ENCODE measurements at places on chromosomes 7 and 10.

DNA sequence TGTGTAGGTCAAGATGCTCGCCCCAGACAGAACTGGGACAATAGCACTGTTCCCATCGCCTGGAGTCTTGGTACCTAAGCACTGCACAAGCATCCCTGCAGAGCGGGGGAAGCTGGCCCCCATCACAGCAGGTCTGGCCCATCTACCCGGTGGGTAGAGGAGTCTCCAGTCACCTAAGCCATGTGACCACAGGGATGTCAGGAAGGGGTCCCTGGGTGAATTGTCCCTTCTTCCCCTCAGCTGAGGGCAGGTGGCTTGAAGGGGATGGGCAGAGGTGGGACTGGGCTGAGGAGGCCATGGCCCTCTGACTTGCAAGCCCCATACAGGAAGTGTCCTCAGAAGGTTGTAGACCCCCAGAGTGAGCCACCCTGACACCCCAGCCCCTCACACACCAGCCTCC lies 39.7 kb downstream of the FRMPD2 start:
- no peak for DNase-seq

DNA sequence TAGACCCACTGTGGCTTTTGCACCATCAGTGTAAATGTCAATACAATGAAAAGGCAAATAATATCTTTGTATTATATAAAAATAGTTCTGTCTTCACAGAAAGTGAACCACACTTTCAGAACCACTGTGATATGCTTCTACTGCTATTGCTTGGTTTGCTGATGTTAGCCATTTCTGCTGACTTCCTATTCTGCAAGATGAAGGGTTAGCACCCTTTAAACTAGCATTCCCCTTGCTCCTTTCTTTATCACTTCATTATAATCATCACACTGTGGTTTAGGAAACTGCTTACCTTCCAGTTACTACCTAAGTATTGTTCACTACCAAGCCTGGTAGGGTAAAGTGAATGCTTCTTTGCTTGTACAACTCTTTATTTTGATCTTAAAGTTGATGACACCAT lies 29.2 kb downstream of the MYPN start:
- DNase-seq = no peak

GRCh38 chr7:94374231-94374630 lies 20.5 kb upstream of the COL1A2 start:
- peak; percentile 79 for DNase-seq

- DNase-seq = no peak
Observed at GRCh38 chr10:63423494-63423893, 42.3 kb downstream of the JMJD1C start.

- no peak for DNase-seq
Observed at GRCh38 chr7:112905413-112905812, 115.2 kb upstream of the TMEM168 start.

DNA sequence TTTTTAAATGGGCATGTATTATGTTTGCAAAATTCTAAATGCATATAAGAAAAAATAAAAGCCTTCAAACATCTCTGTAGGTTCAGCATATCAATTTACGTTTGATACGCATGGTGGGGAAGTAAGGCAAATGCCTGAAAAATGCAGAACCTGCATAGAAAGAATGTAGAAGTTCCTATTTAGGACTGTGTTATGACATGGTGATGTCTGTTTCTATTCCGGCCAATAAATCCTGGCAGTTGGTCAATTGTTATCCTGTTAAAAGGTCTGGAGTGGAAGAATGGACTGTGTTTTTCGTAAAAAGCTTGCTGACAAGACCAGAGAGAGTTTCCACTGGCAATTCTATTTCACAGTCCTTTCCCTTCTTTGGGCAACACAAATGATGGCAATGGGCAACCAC lies 49.6 kb upstream of the CAV2 start:
- no peak for DNase-seq

DNA sequence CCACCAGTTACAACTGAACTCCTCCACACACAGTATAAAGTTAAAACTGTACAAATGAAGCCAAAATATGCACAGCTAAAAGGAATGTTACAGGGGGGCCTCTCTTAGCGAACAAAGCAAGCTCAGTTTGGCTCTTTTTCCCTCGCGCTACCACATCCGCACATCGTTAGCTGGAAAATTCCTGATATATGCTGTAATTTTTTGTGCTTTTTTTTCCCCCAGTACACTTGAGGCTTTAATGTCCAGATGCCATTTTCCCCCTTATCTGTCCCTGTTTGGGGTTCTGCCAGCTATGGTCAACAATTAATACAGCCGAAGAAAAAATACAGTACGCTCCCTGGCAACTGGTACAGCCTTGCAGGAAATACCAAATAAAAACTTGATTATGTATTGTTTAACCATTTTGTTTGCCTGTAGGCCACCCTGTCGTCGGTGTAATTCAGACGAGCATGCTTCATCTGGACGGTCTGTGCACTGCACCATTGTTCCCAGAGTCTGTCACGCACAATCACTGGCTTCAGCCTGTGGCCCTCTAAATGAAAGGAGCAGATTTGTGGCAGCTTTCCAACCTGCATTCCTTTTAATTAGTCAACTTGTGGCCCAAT lies 108.1 kb upstream of the FAM133B start:
- DNase-seq = peak; percentile 91

- no peak for DNase-seq
Observed at GRCh38 chr7:146503844-146504243, 387.2 kb downstream of the CNTNAP2 start.

GRCh38 chr7:124351950-124352349 lies 319.1 kb upstream of the TMEM229A start:
- no peak for DNase-seq

GRCh38 chr7:90592033-90592432 lies 4.1 kb upstream of the CDK14 start:
- no peak for DNase-seq

DNA sequence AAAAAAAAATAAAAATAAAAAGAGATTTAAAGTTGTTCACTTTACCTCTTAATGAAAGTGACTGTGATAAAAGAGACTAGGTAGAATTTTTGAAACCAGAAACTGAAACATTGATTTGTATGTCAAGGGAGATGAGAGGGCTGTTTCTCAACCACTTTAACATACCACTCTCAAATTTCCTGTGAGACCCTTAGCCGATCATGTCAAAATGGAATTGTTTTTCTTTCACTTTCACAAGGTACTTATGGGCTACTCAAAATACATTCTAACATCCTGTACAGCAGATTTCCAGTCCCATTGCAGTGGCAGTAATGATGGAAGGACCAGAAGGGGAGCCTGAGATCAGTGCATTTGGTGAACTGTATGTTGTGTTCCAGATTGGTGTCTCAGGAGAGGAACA lies 261.2 kb downstream of the PPP1R3A start:
- peak; percentile 11 for DNase-seq

DNA sequence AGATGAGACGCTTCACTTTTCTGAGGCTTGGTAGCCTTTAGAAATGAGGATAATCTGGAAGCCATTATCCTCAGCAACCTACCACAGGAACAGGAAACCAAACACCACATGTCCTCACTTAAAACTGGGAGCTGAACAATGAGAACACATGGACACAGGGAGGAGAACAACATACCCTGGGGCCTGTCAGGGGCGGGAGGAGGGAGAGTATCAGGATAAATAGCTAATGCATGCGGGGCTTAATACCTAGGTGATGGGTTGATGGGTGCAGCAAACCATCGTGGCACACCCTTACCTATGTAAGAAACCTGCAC lies 48.9 kb downstream of the LRGUK start:
- DNase-seq = no peak

DNA sequence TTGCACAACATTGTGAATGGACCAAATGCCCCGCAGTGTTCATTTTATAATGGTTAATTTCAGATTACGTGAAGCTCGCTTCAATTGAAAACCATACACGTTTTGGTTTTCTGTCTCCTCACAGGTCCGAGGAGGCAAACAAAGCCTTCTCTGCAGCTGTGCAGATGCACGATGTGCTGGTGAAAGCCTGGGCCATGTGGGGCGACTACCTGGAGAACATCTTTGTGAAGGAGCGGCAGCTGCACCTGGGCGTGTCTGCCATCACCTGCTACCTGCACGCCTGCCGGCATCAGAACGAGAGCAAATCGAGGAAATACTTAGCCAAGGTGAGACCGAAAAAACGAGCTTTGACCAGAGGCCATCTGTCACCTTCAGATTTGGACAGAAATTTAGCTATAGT lies 110.3 kb downstream of the TRRAP start:
- no peak for DNase-seq

GRCh38 chr7:77760809-77761453 lies 37.3 kb downstream of the TMEM60 start:
- DNase-seq = no peak

GRCh38 chr10:75528392-75528791 lies 97.0 kb downstream of the LRMDA start:
- no peak for DNase-seq

DNA sequence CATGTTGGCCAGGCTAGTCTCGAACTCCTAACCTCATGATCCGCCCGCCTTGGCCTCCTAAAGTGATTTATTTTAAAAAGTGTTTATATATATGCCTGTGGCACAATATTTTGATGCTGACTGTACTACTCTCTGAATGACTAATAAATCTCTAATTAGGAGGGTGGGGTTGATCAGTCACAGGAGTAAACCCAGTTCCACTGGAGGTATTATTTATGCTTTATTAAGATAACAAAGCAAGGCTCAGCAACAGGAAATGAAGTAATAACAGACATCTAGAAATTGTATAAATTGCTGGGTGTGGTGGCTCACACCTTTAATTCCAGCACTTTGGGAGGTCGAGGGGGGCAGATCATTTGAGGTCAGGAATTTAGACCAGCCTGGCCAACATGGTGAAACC lies 26.0 kb upstream of the MCU start:
- DNase-seq = peak; percentile 90

GRCh38 chr10:86970162-86970981 lies 2.1 kb downstream of the ADIRF start:
- DNase-seq = peak; percentile 85

GRCh38 chr10:18582803-18583202 lies 68.6 kb downstream of the NSUN6 start:
- peak; percentile 69 for DNase-seq

GRCh38 chr7:585229-585711 lies 65.6 kb upstream of the PDGFA start:
- no peak for DNase-seq

GRCh38 chr7:49638166-49638565 lies 135.3 kb upstream of the VWC2 start:
- no peak for DNase-seq

- no peak for DNase-seq
Observed at GRCh38 chr10:124238367-124238766, 145.0 kb upstream of the CHST15 start.

DNA sequence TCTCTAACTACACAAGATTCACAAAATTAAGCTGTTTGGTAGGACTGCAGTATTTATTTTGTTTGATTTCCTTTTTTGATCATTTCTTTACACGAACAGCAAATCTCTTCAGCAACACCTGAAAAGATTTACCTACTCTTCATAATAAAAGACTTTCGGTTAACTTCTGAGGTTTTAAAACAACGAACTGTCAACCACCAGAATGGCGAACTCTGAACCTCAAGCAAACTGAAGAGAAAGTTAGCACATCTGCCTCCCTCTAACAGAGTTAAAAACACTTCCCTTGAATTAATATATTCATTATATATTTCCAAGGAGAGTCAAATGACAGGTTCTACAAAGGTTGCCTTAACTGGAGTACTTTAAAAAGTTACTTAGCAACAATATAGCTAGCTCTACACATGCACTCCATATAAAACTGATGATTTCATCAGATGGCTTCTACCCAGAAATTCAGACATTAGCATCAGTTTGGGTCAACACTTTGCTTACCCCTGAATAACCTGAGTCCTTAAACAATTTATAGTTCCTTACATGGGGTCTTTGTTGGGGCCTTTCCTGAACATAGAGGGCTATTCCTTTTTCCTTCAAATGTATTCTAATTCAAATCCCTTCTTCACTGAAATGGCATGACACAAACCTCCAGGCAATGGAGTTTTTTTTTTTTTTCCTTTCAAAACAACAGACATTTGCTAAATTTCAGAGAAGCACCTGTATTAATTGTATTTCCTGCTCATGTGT lies 118.3 kb downstream of the SEM1 start:
- no peak for DNase-seq

- DNase-seq = no peak
Observed at GRCh38 chr10:93026072-93026471, 34.5 kb upstream of the CYP26C1 start.

- peak; percentile 26 for DNase-seq
Observed at GRCh38 chr7:25795824-25796235, 356.2 kb upstream of the NFE2L3 start.

DNA sequence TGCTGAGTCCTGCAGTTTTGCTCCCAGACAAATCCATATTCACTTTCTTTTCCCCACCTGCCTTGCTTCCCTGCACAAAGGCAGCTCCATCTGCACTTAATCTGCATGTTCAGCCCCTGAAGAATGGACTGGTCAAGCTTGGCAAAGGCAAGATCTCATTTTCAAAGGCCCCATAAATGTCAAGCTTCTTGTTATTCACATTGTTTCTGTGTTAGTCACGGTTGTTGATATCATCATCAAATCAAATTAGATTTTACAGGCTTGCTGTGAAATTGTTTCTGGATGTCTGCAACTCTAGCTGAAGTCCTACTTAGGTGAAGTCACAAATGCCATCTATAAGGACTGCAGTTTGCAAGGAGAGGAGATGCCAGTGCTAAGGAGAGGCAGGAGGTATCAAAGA lies 91.0 kb downstream of the GPAM start:
- no peak for DNase-seq

DNA sequence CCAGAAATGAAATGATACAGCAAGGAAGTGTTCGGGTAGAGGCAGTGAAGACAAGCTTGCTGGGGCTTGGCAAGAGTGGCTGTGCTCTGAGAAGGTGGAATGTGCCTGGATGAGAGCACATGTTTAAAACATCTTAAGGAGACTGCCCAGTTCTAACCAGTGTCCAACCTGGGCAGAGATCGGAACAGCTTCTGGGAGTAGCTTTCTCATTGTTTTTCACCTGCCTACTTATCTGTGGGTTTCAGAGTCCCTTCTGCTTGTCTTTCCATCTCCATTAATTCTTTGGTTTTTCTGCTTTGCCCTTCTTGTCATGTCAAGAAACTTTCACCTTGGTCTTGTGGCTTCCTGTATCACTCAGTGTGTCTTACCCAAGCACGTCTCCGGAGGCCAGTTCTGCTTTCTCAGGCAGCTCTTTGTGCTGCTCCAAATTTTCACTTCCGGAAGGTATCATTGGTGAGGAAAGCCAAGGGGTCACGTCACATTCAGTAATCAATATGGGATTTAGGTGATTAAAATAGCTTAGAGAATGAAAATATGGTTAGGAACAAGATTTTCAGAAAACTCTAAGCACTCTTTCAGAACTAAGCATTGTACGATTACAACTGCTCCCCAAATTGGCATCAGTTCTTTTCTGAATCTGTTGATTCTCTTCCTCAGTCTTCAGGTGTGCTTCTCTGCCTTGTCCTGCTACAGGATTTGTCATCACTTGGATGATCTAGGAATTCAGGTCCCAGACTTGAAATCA lies 5.5 kb upstream of the LAMB4 start:
- DNase-seq = no peak

DNA sequence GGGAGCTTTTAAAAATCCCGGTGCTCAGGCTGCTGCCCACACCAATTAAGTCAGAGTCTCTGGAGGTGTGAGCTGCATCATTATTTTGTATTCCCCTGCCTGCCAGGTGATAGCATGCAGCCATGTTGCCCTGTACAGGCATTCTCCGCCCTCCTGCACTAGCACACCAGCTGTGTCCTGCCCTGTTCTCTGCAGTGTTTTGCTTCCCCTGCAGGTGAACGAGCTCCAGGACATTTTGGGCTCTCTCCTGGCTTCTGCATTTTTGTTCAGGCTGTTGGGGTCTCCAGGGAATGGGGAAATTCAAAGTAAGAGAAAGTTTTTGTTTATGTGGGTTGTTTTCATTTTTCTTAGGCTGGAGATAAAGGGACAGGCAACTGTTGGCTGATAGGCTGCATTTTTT lies 271.0 kb upstream of the COBL start:
- no peak for DNase-seq
